COR-L47 (cell line): ENCODE measurements at places on chromosomes 7 and 10.

GRCh38 chr10:128036011-128036615, 90.1 kb downstream of the MKI67 start:
- no peak for DNase-seq

DNA sequence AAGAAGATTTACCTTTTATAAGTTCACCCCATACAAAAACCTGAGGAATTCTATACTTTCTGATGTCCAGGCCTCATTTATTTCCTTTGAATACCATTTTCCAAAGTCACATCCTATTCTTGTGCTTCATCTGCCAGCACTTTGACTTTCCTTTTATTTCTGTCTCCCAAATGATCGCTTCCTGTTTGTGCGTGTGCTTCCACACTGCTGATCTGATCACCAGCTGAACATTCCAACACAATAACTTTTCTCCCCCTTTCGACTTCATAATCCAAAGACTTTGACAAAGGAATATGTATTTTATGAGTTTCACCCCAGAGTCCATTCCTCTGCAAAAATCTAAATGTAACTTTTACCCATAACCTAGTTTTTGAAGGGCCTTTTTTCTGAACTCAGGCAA, 3.1 kb downstream of the ELAPOR2 start:
- no peak for DNase-seq

GRCh38 chr7:1575809-1576208, 6.0 kb upstream of the PSMG3 start:
- no peak for DNase-seq

DNA sequence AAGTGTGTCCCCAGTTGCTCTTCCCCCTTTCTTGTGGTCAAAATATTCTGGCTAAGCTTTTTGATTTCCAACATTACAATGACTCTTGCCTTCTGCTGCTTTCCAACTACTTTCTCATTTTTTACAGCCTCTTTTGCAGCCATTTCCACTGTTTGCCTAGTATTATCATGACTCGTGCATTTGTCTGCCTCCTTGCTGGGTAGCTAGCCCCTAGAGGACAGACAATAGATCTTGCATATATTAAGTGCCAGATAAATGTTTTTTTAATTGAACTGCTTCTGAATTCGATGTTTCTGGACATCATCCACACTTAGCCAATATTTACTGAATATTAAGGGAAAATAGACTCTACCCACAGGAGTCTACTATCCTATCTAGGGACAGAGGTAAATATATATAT, 124.5 kb downstream of the POU6F2 start:
- DNase-seq, result no peak

- no peak for DNase-seq
These were observed 220.5 kb downstream of the CCSER2 start for GRCh38 chr10:84548869-84549268.

- DNase-seq, result peak; percentile 9
These were observed at the start of gene CPED1 for GRCh38 chr7:120988591-120989256. Gene CPED1 (plus strand): TSS chr7:120988711. CDS start chr7:120989622, 911 bp downstream.

DNA sequence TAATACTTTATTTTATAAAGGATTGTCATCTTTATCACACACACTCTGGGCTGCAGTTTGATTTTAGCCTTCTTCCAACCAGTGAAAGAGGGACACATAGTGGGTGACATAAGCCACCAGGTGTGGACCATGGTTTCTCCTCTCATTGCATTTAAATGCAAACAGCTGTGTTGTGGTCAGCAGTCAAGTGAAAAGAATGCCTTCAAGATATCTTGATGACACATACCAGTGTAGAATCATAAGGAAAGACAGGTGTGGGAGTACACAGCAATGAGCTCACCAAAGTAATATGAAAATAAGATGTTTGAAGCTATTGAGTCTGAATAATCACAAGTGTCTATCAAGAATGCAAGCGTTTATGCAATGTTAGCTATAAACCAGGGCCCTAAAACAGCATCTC, 580.0 kb downstream of the XPNPEP1 start:
- DNase-seq, result no peak
